ENCODE measurements at places on chromosomes 5 and 9.

DNA sequence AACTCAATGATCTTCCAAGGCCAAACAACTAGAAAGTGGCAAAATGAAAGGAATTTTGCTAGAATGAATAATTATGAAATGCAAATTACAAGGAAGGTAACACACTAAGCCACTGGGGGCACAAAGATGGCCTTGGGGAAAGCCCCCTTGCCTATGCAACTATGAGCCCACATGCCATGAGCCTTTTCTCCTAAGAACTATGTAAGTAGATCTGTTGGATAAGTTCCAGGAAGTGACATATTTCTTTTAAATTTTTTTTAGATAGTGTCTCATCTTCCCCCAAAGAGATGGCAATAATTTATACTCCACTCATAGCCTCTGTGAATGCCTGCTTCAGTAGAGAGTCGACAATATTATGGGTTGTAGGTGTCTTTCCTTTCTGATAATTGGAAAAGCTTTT is 257.8 kb downstream of the AUH start:
- DNase-seq, result no peak

DNA sequence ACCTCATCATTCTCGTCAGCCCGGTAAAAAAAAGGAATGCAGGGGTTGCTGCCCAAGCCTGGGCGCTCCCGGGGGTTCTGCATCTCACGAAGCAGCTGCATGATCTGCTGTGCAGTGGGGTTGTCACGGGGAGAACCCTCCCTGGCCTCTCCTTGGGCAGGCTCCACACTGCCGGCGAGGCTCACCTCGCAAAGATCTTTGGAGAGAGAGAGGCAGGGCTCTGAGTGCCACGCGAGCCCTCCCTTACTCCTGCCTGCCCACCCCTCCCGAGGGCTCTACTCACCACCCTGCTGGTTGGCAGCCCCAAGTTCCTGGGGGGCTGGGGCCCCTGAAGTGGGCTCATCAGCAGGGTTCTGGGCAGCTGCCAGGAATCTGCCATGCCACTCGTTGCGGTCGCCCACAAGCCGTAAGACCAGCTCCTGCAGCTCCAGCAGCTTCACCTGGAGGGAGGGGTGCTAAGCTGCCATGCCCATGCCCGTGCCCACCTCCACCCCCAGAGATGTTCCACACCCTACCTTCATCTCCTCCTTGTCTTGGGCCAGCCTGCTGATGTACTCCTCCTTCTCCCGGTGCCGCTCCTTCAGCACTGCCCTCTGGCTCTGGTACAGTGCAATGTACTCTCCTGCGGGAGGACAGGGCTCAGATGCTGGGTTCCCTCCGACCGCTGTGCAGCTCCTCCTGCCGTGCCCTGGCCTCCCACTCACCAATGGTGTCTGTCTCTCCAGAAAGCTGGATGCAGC is 18.6 kb downstream of the GOLGA2 start:
- DNase-seq, result no peak

DNA sequence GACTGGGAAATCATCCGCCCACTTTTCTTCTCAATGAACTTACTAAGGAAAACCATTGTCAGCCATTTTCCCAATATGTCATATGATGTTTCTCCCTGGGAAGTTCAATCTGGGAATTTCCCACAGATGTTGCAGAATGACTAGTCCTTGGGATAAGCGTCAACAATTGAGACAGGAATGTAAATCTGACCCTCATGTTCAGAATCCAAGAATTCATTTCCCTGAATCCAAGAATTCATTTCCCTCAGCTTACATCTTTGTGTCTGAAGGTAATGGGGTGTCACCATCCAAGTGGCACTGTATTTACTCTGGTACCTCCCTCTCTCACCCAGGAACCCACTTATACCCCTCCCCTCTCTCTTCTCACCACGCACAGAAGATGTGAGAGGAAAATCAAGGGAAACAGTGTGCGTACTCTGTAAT is 7.4 kb downstream of the KLF9 start:
- DNase-seq, result peak; percentile 97

DNA sequence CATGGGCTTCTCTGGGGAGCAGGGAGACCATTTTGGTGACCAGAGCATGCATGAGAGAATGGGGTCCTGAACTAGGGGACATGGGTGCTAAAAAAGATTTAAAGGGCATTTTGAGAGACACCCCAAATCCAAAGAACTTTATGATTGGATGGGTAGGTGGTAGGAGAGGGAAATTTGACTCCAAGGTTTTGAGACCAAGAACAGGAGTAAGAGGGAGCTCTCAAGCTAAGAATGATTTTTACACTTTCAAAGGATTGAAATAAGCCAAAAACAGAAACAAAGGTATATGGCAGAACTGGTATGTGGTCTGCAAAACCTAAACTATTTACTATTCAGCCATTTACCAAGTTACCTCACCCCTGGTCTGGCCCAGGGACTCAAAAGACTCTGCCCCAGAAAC is 318.2 kb upstream of the CLINT1 start:
- DNase-seq, result no peak

- DNase-seq, result no peak
These were observed 25.9 kb upstream of the CFAP157 start for GRCh38 chr9:127680846-127681245.

- DNase-seq, result no peak
These were observed 24.4 kb downstream of the SHC3 start for GRCh38 chr9:89154218-89154617.

DNA sequence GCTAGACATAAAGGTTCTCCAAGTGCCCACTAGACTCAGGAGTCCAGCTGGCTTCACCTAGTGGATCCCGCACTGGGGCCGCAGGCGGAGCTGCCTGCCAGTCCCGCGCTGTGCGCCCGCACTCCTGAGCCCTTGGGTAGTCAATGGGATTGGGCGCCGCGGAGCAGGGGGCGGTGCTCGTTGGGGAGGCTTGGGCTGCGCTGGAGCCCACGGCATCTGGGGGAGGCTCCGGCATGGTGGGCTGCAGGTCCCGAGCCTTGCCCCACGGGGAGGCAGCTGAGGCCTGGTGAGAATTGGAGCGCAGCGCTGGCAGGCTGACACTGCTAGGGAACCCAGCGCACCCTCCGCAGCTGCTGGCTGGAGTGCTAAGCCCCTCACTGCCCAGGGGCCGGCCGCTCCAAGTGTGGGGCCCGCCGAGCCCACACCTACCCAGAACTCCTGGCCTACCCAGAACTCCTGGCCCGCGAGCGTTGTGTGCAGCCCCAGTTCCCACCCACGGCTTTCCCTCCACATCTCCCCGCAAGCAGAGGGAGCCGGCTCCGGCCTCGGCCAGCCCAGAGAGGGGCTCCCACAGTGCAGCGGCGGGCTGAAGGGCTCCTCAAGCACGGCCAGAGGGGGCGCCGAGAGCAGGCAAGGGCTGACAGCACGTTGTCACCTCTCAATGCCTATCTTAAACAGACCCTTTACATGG is 260.7 kb upstream of the DMRT1 start:
- no peak for DNase-seq

- DNase-seq, result no peak
These were observed 843 bp downstream of the BSPRY start for GRCh38 chr9:113350107-113350661.

GRCh38 chr9:85258236-85258635 is 483.5 kb downstream of the AGTPBP1 start:
- no peak for DNase-seq

DNA sequence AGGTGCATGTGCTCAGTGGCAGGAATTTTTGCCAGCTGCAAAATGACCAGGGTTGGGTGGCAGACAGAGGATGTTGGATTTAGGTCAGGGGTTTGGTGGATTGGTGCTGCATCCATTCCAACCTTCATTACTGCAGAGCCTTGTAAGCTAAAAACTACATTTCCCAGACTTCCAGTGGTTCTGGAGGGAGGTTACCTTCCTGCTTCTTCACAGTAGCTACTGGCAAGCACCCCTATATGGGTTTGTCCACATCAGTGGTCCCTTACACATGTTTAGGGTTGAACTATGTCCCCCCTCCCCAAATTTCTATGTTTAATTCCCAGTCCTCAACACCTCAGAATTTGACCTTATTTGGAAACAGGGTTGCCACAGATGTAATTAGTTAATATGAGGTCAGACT is 20.7 kb upstream of the IL17B start:
- DNase-seq, result no peak

DNA sequence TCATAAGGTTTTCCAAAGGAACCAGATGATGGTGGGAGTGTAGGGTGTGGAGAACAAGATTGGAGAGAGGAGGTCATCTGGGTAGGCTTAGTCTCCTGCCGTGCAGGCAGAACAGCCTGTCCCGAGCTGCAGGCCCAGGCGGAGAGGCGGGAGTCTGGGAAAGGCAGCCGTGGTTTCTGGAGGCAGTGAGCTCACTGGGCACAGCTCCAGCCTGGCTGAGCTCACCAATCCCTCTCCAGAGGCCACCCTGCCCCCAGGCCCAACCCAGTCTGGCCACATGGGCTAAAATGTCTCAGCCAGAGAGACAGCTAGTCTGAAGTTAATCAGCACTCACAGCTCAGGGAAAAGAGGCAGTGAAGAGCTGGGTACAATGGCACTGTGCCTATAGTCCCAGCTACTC is 12.3 kb downstream of the P4HA2 start:
- DNase-seq, result no peak

- peak; percentile 97 for DNase-seq
These were observed 59.0 kb upstream of the KLF4 start for GRCh38 chr9:107548298-107549142.

- DNase-seq, result no peak
These were observed 153.1 kb downstream of the TRIM36 start for GRCh38 chr5:115016646-115017045.

DNA sequence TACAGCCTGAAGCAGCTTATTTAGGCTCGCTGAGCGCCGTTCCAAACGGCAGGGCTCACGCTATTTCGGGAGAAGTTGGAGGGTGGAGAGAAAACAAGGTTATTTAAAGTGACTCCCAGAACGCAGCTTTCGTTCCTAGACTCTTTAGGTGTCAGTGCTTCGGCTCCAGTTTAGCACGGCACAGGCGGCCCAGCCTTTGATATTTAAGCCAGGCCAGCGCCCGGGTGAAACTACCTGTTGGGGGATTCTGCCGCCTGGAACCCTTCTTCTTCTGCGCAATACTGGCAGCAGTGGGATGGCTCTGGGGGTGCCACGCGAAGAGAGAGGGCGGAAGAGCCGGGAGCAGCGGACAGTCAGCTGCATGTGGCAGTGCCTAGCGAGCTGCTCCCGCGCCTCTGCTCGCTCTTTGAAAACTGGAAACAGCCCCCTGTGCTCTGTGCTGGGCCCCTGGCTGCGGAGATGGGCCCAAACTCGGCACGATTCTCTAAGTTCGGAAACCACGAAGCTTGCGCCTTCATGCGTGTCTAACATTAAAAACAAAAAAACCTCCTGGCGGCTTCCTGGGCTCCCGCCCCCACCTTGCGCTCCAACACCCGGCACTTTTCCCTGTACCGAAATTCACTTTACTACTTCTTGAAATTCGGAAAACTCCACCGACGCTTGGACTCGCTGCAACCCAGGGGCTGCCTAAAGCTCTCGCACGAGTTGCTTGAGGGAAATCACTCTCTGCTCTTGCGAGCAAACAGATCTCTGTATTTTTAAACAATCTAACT is 34.6 kb upstream of the NFIB start:
- no peak for DNase-seq

- no peak for DNase-seq
These were observed 86.0 kb upstream of the TBC1D2 start for GRCh38 chr9:98341157-98342097.

DNA sequence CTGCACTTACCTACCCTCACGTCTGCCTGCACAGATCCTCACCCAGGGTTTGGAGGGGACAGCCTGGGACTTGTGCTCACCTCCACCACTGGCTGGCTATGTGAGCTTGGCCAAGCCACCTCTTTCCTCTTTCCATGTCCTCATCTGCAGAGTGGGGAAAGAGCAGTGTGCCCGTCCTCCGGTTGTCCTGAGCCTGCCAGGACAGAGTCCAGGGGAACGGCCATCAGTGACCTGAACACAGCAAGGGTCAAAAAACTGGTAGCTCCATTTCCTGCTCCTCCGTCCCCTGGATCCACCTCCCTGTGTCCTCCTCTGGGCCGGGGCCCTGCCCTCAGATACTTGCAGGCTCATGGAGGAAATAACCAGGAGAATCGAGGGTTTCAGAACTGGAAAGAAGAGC is 187.7 kb downstream of the OLFM1 start:
- DNase-seq, result no peak

DNA sequence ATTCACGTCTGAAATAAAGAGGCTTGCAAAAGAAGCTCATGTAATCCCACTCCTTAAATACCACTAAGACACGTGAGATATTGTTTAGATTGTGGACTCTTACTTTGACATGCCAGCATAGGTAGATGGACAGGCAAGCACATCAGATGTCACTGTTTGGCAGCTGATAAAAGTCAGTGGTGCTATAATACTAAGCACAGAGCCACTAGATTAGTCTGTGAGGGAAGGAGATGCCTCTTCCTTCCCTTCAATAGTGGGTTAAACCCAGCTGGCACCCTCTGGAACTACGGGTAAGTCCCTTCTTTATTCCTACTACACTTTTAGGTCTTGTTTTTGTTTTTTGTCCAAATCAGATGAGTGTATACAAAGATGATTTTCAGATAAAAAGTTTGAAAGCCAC is at the start of gene MYOT:
TSS of gene MYOT (plus strand) at position 197 of the 400 bp plus-strand sequence. CDS start 2,792 bp downstream, outside the sequence.
- no peak for DNase-seq

GRCh38 chr5:43038496-43038989 is 1.6 kb downstream of the ANXA2R start:
- DNase-seq, result no peak

GRCh38 chr5:139262059-139262741 is 31.3 kb upstream of the MATR3 start:
- DNase-seq, result no peak

- peak; percentile 84 for DNase-seq
These were observed 123.4 kb upstream of the IFNE start for GRCh38 chr9:21605489-21605931.

DNA sequence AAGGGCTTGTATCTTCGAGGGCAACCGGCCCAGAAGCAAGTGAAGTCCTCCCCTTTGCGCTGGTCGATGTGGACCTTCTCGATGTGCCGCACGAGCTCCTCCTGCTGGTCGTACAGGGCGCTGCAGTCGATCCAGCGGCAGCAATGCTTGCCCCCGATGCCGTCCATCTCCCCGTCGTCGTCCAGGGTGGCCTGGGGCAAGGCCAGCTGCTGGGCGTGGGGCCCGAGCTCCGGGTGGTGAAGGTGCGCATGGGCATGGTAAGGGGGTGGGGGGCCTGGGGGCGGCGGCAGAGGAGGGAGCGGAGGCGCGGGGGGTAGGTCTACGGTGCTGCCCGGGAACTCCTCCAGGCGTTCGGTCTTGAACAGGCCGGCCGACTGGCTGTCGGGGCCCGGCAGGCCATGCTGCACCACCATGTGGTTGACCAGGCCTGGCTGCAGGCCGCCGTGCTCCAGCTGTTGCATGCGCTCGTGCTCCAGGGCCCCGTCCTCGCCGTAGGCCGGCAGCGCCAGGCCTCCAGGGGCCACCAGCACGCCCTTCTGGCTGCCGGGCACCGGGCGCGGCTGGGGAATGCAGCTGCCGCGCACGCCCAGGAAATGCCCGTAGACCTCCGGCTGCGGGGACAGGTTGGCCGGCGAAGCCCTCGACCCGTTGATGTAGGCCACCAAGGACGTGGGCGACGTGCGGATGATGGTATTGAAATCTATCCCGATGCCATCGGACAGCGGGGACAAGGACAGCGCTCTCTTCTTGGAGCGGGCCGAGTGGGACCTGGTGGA is 181.8 kb downstream of the GLIS3 start:
- no peak for DNase-seq

Data from suppressor macrophage treated with lipopolysaccharide for 1 hour (primary cell).